ENCODE measurements at places on chromosomes 5 and 9.

DNA sequence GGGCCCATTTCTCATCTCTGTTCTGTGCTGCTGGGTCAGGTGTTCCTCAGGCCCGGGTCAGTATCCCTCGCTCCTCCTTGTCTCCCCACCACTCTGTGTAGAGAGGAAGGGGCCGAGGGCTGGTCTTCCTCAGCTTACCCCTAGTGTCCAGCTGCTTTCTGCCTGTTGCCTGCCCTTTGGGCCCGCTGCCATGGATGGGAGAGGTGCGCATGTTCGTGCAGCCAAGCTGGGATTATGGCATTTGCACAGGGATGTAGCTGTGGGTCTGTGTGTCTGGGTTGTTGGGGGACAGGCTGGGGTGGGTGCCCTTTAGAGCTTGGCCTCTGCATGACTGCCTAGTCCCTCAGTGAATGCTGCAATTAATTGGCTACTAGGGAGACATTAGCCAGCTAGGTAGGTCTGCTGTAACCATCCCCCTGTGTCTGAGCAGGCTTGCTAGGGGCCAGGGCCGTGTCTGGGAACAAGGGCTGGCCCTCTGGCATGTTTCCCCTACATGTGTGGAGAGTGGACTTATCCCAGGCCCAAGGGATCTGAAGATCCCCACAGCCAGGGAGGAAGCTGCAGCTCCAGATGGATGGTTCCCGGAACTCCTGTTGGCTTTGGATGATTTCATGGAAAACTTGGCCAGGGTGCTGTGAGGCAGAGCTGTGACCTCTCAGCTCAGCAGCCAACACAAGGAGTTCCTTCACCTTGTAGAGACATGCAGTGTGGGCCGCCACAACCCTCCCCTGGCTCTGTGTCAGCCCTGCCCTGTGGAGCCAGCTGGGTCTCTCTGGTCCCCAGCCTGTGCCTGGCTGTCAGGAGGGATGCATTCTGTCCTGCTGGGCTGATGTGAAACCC, 161.9 kb downstream of the MACROH2A1 start:
- DNase-seq = no peak

GRCh38 chr5:35762368-35762767, 94.3 kb upstream of the IL7R start:
- no peak for DNase-seq

- peak; percentile 85 for DNase-seq
Measured at GRCh38 chr5:142883025-142883424, 112.8 kb downstream of the ARHGAP26 start.

- DNase-seq = peak; percentile 82
Measured at GRCh38 chr9:25677301-25678146, 720 bp downstream of the TUSC1 start.

GRCh38 chr9:73541923-73542322, 390.3 kb downstream of the ANXA1 start:
- no peak for DNase-seq

GRCh38 chr9:133609311-133610098, at the start of gene FAM163B:
Gene FAM163B, minus strand, starts transcription at chr9:133609389. Its CDS starts 29,166 bp downstream, at chr9:133580223.
- DNase-seq = peak; percentile 11

- no peak for DNase-seq
Measured at GRCh38 chr9:136289651-136290507, 14.0 kb downstream of the CCDC187 start.

DNA sequence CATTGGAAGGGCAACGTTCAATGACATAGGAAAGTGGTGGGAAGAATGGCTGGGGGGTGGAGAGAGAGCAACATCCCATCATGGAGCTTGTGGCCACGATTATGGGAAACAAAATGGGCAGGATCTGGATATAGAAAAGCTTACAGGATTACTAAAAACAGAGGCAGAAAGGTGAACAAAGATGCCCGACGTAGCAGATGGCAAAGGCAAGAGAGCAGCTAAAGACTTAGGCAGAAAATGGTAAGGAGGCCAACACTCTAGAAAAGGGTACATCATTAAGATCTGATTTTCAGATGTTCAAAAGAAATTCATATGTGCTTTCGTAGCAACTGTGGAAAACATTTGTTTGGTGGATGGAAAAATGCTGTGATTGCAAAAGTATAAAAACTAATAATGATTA, 102.5 kb downstream of the OTULIN start:
- no peak for DNase-seq

- DNase-seq = no peak
Measured at GRCh38 chr5:142864290-142865260, 94.4 kb downstream of the ARHGAP26 start.

DNA sequence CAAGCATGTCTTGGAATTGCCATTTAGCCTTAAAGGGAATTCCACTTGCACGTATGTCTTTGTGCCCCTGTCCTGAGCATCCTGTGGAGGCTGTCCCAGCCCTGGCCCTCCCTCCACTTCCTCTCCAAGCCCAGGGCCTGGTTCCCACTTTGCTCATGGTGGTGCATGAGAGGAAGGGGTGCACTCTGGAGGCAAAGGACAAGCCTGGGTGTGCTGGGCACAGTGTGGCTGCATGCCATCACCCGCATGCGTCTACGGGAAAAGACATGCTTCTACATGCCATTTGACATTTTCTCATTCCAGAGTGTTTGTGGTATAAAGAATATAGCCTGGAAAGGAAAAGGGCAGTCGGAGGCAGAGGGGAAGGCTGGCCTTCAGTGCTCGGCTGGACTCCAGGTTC, 7.2 kb upstream of the IRX2 start:
- DNase-seq = no peak

GRCh38 chr5:43075319-43076293, 35.5 kb upstream of the ANXA2R start:
- DNase-seq = no peak

GRCh38 chr9:81530846-81531245, 158.5 kb downstream of the TLE1 start:
- no peak for DNase-seq

GRCh38 chr5:139862313-139862712, 66.7 kb downstream of the PSD2 start:
- peak; percentile 59 for DNase-seq

GRCh38 chr5:118611332-118611945, 376.9 kb downstream of the DTWD2 start:
- peak; percentile 44 for DNase-seq

GRCh38 chr5:159933531-159934485, 17.5 kb downstream of the ADRA1B start:
- peak; percentile 9 for DNase-seq

GRCh38 chr5:51488803-51489642, 105.8 kb downstream of the ISL1 start:
- no peak for DNase-seq

Data from EH (cell line).